ENCODE measurements at places on chromosomes 6 and 20.
A peak's percentile ranks its signal among the peaks of the same experiment; 100 is the strongest.

- DNase-seq, result no peak
These were observed 12.0 kb downstream of the PANK2 start for GRCh38 chr20:3901028-3901705.

DNA sequence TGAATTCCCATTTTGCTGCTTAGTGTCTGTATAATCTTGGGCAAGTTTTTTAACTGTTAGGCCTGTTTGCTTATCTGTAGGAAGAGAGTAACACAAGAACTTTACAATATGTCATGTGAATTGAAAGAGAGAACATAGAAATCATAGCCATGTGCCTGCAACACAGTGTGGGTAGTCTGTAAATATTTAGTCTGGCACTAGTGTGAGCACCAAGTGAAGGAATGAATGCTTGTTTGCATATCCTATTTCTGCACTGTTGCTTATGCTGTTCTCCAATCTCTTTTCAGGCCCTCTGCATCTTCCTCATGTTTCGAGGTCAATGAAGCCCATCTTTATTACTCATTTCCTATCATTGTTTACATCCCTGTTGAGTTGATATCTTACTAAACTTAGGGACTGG lies 49.2 kb downstream of the CBFA2T2 start:
- no peak for DNase-seq

GRCh38 chr20:15241681-15242080 lies 904.3 kb upstream of the FLRT3 start:
- no peak for DNase-seq

DNA sequence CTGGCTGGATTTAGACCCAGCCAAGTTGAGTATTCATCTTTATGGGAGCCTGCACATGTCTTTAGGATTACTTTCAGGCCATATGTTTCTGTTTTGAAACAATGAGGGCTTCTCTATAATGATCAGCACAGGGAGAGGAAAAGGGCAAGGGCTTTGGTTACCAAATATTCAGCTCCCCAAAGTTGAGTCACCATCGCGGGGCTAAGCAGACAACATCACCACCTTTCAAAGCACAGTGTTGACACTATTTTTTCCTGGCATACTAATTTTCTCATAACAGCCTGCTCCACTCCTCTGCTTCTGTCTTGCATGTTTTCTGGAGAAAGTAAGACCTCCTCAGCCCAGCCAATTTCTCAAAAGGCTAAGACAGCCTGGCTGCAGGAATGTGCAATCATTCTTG lies 4.9 kb downstream of the SCML4 start:
- DNase-seq, result no peak

DNA sequence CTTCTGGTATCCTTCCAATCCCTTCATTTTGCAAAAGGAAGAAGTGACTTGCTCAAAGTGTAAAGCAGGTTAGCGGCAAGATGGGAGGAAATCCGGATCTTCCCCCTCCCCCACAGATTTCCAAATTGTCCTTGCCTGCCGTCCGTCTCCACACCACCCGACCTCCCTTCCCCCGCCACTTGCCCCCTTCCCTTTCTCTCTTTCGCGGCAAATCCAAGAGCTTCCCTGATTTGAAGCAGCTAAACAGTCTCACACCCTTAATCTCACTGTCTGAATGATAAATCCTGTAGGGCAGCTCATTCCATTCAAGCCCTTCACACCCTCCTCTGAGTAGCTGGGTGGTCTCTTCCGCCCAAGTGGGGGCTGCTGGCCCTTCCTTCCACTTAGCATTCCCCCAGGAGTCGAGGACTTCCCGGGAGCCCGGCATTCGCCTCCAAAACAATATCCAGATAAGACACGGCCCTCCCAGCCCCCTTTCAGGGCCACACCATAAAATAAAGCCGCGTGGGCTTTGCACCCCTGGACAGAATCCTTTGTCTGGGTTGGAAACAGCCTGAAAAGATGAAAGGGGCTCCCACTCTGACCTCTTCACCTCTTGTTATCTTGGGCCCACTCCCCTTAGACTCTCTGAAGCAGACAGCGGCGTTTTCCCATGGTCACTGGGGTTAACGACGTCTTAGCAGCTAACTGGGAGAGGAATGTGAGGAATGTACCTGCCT lies 44.0 kb upstream of the PIM1 start:
- DNase-seq, result peak; percentile 87

DNA sequence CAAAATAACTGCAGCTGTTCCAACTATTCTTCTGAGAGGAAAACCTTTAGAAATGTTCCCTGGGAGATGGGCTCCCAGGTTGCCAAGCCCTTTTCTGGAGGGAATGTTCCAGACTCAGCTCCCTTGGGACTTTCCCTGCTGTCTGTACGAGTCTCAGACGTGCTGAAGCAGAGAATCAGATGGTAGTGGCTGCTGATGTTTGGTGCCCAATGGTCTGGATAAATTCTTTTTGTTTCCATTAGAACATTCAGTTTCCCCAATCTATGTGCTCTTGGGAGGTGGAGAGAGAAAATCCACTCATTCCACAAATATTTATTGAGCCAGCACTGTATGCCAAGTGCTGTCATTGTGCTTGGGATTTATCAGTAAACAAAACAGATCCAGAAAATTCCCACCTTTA lies 40.0 kb downstream of the SNHG17 start:
- DNase-seq, result no peak

DNA sequence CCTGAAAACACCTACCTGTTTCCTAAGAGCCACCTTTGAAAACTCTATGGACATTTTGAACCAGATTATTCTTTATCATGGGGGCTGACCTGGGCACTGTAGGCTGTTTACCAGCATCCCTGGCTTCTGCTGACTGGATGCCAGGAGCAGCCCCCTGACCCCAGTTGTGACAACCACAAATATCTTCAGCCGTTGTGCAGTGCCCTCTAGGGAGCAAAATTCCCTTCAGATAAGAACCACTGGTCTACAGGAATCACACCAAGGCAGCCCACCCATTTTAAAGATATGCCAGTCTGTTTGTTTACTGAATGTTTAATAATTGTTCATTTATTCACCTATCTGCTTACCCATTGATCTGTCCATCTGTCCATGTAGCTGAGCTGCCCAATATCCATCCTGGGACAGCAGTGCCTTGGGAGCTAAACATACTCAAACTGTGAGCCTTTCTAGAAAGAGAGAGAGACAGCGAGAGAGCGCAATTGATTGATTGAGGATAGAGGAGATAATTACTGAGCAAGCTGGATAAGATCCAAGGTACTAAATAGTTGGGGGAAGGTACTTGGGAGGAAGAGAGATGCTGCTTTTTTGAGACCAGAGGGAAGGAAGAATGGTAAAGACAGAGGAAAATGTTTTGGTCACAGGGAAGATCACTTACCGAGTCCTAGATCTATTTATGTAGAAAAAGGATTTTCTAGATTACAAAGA lies 276.8 kb downstream of the NRN1 start:
- DNase-seq, result no peak

DNA sequence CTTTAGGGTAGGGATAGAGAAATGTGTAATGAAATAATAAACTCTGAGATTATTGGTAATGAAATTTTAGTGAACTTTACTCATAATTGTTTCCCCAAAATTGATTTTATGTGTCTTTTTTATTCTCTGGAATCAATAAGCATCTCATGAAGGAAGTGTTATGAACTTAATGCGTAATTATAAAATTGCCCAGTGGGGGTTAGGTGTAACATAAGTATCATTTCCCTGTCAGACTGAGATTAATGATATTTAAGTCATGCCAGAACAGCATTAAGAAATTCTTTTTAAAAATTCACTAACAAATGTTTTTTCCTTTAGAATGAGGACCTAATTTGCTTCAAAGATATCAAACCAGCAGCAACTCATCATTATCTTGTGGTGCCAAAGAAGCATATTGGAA lies 10.0 kb downstream of the HINT3 start:
- no peak for DNase-seq

GRCh38 chr6:132616677-132617076 lies 7.4 kb downstream of the TAAR2 start:
- no peak for DNase-seq

- no peak for DNase-seq
These were observed 30.9 kb upstream of the DSN1 start for GRCh38 chr20:36804425-36804824.
